ENCODE measurements at places on chromosomes 7 and 10. TPM values are rescaled to one million over a fixed set of nuclear protein-coding genes. Genes with fewer than 3 reads are reported as not detected.

GRCh38 chr10:35892526-35892925, 250.4 kb upstream of the FZD8 start:
- no peak for DNase-seq

The CHN2 gene
- total RNA-seq: 4.3 TPM

The FGL2 gene
- total RNA-seq: not detected

The ZNF503 gene
- total RNA-seq: 8.8 TPM

GRCh38 chr10:101691081-101691480, 3.9 kb downstream of the FBXW4 start:
- no peak for DNase-seq

- DNase-seq: no peak
Measured at GRCh38 chr7:80373429-80374032, 138.3 kb downstream of the GNAT3 start.

DNA sequence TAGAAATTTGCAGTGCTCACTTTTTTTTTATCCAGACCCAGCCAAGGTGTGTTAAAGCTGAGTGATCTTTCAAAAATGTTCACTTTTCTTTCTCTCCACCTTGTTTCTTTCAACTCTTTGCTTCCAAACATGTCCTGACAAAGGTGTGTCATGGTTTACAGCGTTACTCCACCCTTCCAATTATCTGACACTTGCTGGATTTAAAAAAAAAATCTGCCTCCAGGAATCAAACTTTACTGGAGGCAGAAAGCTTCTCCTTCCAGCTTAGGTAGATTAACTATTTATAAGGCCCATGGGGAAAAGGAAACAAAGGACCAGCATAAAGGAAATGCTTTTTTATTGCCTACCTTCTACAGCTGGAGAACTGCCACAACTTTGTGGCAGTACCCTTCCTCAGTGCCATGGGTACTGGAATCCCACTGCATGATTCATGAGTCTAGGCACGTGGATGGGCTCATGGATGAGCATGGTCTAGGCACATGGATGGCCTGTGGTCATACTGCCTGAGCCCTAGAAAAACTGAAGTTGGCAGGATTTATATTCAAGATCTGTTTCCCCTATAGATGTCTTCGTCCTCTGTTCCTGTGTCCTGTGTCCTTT, at the start of gene COL17A1:
COL17A1 (minus strand) TSS at position 80 of the 600 bp plus-strand sequence. CDS start 5,207 bp downstream, outside the sequence.
- DNase-seq: peak; percentile 64

The FAM25G gene
- total RNA-seq: not detected

The PDZD7 gene
- 7.4 TPM for total RNA-seq

DNA sequence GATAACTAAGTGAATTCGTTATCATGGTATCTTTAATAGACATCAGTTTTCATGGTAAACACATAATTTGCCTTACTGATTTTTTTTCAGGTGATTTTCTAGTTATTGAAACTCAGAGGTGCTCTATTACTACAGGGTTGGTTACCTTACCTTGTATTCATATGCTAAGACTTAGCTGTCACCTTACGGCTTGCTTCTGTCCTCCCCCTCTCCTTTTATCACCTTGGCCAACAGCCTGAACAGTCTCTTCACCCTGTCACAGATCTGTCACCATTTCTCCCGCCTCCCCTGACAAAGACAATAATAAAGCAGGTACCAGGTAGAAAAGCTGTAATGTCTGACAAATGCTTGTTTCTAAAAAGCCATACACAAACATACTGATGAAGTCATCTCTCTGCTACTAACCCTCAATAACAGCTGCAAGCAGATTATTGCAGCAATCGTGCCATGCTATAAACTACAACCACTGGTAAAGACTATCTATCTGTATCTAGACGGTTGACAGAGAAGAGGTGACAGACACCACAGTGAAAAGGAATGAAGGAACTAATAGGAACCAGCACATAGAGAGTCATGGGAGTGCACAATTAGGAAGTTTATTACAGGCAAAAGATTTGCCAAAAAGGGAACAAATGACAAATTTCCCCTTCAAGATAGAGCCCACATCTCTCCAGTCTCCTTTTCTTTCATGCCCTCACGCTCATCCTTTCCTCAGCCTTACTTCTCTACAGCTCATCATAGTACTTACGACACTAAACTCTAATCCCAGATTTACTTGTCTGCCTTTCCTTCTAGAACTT, 57.2 kb downstream of the ARHGAP12 start:
- no peak for DNase-seq

DNA sequence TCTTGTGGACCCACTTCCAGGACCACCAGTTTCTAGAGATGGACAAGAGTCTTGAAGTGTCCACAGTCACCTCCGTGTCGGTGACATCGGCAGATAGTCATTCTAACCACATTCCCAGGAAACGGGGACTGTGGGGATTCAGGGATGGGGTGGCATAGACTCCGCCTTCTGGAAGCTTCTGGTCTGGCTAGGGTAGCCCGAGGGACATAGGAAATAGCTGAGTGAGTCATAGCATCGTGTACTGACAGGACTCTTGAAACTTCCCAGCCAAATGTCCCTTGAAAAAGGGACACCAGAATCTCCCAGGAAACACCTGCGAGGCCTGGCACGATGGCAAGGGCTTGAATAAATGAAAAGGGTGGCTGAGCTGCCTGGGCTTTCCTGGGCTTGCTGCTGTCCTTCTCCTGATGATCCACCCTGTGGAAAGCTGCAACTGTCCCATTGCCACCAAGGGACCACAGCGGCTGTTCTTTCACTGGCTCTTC, 84.1 kb upstream of the LRRC4 start:
- no peak for DNase-seq

DNA sequence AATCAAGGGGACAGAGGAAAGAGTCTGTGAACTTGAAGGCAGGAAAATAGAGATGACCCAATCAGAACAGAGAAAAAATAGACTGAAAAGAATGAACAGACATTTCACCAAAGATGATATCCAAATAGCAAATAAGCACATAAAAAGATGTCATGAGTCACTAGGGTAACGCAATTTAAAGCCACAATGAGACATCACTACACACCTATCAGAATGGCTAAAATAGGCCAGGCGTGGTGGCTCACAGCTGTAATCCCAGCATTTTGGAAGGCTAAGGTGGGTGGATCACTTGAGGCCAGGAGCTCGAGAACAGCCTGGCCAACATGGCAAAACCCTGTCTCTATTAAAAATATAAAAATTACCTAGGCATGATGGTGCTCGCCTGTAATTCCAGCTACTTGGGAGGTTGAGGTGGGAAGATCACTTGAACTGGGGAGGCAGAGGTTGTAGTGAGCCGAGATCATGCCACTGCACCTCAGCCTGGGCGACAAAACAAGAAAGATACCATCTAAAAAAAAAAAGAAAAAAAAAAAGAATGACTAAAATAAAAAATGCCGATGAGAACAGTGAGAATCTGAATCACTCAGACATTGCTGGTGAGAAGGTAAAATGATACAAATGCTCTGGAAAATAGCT, 100.9 kb downstream of the LHPP start:
- no peak for DNase-seq

GRCh38 chr7:2659556-2660358, 28.0 kb downstream of the TTYH3 start:
- DNase-seq: no peak

DNA sequence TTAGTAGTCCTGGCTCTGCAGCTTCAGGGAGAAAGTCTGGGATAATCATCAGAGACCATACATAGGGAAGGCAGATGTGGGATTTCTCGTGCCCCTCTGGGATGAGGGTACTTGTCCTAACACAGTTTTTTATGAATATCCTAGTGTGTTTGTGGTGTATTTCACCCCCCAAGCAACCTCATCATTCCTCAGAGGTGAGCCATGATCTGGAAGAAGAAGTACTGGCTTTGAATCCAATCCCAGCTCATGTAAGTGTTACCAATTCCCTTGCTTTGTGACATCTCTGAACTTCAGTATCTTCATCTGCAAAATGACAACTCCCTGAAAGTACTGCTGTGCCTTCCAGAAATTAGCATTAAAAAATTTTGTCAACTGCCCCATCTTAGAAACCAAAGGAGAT, 347.5 kb upstream of the ZMIZ1 start:
- no peak for DNase-seq

GRCh38 chr10:14468023-14468441, 137.3 kb upstream of the FRMD4A start:
- DNase-seq: no peak

GRCh38 chr10:77291596-77292505, 345.8 kb downstream of the KCNMA1 start:
- no peak for DNase-seq

The CUZD1 gene
- not detected for total RNA-seq

DNA sequence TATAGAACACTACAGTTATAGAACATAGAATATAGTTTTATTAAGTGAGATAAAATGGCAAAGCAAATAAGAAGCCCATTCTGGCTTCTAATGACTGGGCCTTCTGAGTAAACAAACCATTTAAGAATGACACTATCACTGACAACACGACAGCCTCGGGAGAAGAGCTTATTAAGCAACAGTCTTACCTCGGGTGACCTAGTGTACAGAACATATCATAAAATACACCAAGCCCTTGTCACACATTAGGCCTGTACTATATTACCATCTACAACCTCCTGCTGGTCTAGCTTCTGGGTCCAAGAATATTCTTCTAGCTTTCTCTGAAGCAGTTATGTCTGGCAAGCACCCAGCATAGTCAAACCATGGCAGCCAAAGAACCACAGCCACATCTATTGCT, 32.0 kb downstream of the CCDC186 start:
- no peak for DNase-seq

DNA sequence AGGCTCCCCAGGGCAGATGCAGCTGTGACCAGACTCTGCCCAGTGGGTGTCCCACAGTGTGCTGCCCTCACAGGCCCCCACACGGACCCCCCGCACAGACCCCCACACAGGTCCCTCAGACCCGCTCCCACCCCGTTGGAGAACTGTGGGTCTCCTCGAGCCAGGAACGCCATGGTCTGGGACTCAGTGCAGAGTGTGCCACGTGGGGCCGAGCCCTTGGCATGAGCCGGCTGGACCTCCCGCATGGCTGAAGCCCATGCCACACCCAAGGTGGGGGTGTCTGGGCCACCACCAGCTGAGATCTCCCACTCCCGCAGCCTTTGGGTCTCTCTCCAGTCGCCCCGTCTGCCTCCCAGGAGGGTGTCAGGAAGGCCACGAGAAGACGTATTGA, 34.3 kb downstream of the JAKMIP3 start:
- DNase-seq: no peak

The EPHA1 gene
- total RNA-seq: 54.3 TPM

The LOXL4 gene
- total RNA-seq: 23.0 TPM

- no peak for DNase-seq
Measured at GRCh38 chr7:134948246-134948645, 38.1 kb upstream of the AGBL3 start.

- peak; percentile 57 for DNase-seq
Measured at GRCh38 chr7:727104-727805, at the start of gene PRKAR1B. TSS of gene PRKAR1B (minus strand) at chr7:727281. CDS start at chr7:711505, 15,776 bp downstream.

The HOXA7 gene
- 10.7 TPM for total RNA-seq

DNA sequence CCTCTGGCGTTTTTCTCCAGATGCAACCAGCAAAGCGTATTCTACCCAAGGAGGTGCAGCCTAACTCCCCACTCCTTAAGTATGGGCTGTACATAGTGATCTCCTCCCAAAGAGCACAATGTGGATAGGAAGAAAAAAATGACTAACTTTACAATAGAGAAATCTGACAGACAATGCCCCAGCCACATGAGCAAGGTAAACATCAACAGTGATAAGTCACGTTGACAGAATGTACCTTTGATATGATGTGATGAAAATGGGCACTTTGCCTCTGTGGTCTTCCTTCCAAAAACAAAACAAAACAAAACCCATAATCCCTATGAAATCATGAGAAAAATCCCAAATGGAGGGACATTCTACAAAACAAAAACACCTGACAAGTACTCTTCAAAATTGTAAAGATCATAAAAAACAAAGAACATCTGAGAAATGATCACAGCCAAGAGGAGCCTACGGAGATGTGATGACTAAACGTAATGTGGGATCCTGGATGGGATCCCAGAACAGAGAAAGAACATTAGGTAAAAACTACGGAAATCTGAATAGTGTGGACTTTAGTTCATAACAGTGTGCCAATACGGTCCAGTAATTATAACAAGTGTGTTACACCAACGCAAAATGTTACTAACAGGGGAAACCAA, 50.6 kb downstream of the ABLIM1 start:
- DNase-seq: no peak

DNA sequence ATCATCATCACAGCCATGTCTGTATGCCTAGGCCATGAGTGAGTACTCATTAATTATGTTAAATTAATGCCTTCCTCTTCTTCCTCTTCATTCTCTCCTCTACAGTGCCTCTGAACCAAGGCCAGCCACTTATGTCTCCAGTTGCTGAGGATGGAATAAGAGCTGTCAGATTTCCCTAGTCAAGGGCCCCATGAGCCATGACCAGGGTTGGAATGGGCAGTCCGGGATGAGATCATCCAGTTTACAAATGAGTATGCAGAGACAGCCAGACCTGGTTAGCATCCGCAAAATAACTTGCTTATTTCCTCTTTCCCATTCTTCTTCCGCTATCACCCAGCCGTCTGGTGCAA, 342.7 kb downstream of the GRID1 start:
- no peak for DNase-seq

The MMP21 gene
- not detected for total RNA-seq

GRCh38 chr10:89351412-89351779, 23.6 kb downstream of the IFIT3 start:
- peak; percentile 50 for DNase-seq

DNA sequence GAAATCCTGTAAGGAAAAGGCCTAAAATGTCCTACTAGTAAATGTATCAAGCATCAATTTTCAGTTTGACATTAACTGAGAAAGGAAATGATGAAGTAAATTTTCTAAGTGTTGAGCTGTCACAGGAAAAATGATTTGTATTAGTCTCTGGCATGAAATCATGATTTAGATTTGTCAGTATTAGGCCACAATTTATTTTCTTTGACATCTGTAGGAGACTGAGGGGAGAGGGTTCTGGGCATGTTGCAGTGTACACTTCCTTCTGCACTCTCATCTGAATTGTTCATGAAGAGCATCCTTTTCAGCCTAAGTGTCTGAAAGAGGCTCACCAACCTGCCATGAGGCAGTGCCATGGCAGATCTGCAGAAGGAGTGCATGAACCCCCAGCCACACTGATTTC, 15.9 kb downstream of the ADRB1 start:
- DNase-seq: no peak

DNA sequence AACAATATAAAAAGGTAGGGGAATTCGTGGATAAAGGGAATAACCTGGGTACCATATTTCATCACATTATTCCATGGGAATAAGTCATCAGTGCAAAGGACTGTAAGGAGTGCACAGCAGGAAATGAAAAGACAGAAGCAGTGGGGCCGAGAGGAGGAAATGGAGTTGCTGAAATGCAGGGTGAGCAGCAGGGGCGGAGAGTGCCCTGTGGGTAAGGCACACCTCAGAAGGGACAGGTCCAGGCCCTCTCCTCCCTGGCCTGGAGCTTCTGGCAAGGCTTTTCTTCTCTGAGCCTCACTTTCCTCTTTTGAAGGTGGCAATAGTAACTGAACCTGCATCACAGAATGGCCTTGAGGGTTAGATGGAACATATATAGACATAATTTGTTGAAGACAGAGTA, 26.2 kb downstream of the IKZF1 start:
- no peak for DNase-seq

The LRRD1 gene
- total RNA-seq: not detected

The ZNF3 gene
- 23.6 TPM for total RNA-seq

The MNX1 gene
- 21.9 TPM for total RNA-seq

GRCh38 chr10:29618341-29619171, 16.2 kb downstream of the SVIL start:
- DNase-seq: no peak

- DNase-seq: no peak
Measured at GRCh38 chr7:20788420-20788990, 1.8 kb upstream of the SP8 start.

GRCh38 chr10:100325158-100325557, 4.9 kb downstream of the PKD2L1 start:
- peak; percentile 11 for DNase-seq

The USP54 gene
- 43.7 TPM for total RNA-seq

GRCh38 chr7:44678471-44679179, 70.0 kb upstream of the ZMIZ2 start:
- no peak for DNase-seq

Measured in HT-29 (cell line).